C1 segment of cervical spinal cord (tissue), 14 donors: ENCODE measurements at places on chromosomes 5 and 9.

- no peak for DNase-seq
Measured at GRCh38 chr9:86768709-86769108, 178.6 kb downstream of the GAS1 start.

- DNase-seq = no peak
Measured at GRCh38 chr5:160341309-160341870, 29.0 kb upstream of the CCNJL start.

DNA sequence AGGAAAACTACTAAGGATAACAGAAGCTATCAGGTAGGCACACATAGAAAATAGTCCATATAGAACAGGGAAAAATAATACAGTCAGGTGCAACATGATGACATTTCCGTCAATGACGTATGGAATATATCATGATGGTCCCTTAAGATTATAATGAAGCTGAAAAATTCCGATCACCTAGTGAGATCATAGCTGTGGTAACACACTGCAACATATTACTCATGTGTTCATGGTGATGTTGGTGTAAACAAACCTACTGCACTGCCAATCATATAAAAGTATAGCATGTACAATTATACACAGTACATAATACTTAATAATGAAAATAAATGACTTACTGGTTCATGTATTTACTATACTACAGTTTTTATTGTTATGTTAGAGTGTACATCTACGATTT lies 60.0 kb downstream of the MEGF9 start:
- DNase-seq = no peak

GRCh38 chr5:158642879-158643278 lies 456.8 kb downstream of the EBF1 start:
- DNase-seq = peak; percentile 82

- DNase-seq = no peak
Measured at GRCh38 chr5:80916676-80917075, 43.5 kb upstream of the RASGRF2 start.

DNA sequence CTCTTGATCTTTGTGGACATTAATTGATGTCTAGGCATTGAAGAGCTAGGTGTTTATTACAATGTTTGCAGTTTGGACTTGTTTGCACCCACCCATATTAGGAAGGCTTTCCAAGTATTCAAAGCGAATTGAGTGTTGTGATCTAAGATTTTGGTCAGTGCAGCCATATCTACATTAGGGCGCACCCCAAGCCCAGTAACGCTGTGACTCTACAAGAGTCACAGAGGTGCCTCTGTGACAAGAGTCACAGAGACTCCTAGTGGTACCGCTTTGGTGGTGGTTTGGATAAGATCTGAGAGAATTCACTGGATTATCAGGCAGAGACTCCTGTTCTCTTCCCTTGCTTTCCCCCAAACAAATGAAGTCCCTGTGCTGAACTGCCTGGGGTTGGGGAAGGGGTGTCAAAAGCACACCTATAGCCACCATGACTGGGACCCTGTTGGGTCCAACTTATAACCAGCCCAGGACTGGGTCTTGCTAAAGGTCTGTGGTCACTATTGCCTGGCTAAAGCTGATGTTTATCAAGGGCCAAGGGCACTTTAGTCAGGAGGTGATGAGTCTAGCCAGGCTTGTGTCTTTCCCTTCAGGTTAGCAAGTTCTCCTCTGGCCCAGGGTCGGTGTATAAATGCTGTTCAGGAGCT lies 114.1 kb upstream of the RIOK2 start:
- no peak for DNase-seq

- no peak for DNase-seq
Measured at GRCh38 chr5:99033014-99033900, 104.5 kb upstream of the CHD1 start.

- no peak for DNase-seq
Measured at GRCh38 chr5:105961572-105961971, 1709.2 kb downstream of the EFNA5 start.

GRCh38 chr9:78828521-78828920 lies 531.6 kb downstream of the PSAT1 start:
- no peak for DNase-seq

DNA sequence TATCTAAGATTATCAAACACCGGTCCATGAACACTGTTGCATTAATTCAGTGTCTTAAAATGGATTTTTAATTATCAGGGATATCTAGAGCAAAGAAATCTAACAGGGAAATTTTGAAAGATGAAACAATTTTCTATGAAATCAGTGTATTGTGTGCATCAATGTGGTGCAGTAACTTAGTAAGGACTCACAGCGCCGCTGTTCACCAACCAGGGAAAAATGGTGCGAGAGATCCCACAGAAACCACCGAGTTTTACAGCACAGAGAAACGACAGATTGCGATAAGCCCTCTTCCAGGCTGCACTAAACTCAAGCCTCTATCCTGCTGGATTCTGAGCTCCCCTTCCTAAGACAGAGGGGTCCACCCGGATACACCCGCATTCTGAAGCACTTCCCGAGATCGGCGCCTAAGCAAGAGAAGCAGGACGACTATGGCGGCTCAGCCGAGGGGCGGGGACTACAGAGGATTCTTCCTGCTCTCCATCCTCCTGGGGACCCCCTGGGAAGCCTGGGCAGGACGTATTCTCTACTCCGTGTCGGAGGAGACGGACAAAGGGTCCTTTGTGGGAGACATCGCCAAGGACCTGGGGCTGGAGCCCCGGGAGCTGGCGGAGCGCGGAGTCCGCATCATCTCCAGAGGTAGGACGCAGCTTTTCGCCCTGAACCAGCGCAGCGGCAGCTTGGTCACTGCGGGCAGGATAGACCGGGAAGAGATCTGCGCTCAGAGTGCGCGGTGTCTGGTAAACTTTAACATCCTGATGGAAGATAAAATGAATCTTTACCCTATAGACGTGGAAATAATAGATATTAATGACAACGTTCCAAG lies at the start of gene PCDHGA7:
Gene PCDHGA7, plus strand, starts transcription at position 274 of the 826 bp plus-strand sequence. Its CDS starts 158 bp downstream, at position 432.
- no peak for DNase-seq

DNA sequence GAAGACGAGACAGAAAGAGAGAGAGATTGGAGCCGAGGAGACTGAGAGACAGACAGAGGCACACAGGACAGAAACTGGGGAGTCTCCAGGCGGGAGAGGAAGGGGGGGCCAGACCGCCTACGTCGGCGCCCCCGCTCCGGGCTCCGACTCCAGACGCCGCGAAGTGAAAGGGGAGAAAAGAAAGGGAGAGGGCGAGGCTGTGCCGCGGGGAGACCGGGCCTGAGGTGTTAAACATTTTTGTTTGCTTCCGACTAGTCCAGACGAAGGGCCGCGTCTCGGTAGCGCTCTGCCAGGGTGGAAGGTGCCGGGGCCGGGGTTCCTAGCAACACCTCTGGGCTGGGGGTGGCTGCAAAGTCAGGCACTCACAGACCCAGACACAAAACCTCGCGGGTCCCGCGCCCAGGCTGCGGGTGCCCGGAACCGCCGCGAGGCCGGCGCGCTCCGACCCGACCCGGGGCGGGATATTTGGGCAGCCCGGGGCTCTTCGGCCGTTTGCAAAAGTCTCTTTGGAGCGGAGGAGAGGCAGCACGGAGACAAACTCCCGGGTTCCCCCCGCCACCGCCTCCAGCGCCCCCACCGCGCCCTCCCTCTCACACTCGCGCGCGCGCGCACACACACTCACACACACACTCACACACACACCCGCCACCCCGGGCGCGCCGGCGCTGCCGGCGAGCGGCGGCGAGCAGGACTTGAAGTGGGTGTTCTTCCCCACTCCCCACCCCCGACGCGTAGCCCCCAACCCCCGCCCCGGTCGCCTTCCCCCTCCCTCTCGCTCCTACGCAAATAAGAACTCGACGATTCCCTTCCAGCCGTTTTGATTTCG lies 626 bp upstream of the FST start:
- no peak for DNase-seq

- peak; percentile 75 for DNase-seq
Measured at GRCh38 chr9:85527331-85528020, 214.3 kb downstream of the AGTPBP1 start.

DNA sequence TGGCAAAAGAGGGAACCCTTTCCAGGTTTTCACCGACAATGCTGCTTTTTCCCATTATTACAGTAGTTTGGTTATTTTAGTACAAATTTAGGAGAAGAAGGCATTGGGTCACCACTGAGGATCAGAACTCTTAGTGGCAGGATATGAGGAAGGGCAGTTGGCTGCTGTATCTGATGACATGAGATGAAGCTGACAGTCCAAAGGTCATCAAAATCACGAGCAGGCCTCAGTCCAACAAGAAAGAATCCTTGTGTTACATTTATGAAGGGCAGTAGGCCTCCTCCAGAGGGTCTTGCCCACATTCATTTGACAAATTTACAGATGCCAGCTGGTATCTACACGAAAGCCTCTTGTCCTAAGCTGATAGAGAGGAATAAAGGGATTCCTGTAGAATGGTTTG lies 49.5 kb upstream of the COL15A1 start:
- DNase-seq = no peak

- DNase-seq = no peak
Measured at GRCh38 chr9:15272377-15272928, 34.6 kb downstream of the TTC39B start.

GRCh38 chr5:135349451-135349850 lies 49.6 kb downstream of the MACROH2A1 start:
- no peak for DNase-seq

DNA sequence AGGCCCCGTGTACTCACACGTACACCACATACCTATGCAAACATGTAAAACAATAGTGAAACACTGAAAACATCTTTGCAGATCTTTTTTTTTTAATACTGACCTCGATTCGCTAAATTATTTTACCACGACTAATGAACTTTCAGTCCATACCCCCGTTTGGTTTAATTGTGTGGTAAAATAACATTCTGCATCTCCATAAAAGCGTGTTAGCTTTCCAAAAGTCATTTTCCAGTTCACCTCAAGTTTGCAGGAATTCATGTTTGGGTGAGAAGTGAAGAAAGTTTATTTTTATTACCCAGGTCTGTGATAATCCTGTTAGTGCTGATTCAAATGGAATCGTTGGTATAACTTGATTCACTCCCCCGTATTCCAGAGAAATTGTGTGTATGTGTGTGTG lies 652 bp downstream of the ARSK start:
- no peak for DNase-seq

- DNase-seq = no peak
Measured at GRCh38 chr5:78887384-78888118, 97.6 kb downstream of the ARSB start.

GRCh38 chr9:4382722-4383317 lies 83.0 kb upstream of the GLIS3 start:
- no peak for DNase-seq

DNA sequence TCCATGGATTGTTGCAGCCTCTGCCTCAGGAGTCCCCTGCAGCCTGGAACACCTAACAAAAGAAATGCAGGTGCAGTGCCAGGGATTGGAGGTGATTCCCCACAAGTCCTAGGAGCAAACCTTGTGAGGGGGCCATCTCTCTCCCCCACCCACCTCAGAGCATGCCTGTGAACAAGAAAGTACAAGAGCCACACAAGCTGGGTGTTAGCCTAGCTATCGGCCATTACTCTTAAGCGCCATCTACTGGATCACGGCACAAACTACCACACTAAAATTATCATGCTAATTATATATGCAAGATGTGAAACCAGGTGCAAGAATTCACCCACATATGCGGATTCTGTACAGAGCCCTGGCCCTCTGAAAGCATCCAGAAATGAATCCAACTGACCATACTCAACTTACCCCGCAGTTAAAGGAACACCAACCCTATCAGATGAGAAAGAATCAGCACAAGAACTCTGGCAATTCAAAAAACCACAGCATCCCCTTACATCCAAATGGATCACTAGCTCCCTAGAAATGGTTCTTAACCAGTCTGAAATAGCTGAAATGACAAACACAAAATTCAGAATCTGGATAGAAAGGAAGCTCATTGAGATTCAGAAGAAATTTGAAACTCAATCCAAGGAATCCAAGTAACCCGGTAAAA lies 16.5 kb upstream of the PRSS3 start:
- peak; percentile 53 for DNase-seq

DNA sequence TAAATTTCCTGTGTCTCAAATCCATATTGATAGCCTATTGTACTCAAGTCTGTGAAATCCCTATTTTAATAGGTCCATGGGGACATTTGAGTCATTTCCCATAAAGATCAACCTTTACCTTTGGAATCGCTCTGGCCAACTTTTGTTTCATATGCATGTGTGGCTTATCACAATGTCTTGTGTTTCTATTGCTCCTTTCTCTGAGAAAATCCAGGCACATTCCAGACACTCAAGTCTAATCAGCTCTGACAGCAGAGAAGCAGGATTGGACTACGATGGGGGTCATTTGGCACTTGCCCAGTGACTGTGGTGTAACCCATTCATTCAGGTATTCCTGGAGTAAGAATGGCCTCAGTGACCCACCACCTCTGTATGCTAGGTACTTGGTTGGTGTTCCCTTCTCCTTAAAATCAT lies 48.4 kb downstream of the ACTBL2 start:
- DNase-seq = no peak
